ENCODE measurements at places on chromosomes 7 and 10. TPM values are rescaled to one million over a fixed set of nuclear protein-coding genes. Genes with fewer than 3 reads are reported as not detected.

NKX1-2 gene
- polyA plus RNA-seq, result not detected

COL1A2 gene
- polyA plus RNA-seq, result 51.4 TPM

XRCC2 gene
- 0.22 TPM for polyA plus RNA-seq

ALOX5 gene
- polyA plus RNA-seq, result 2.5 TPM

UPK3BL1 gene
- 44.5 TPM for polyA plus RNA-seq

RBM33 gene
- polyA plus RNA-seq, result 9.8 TPM

MSMB gene
- polyA plus RNA-seq, result not detected

OPN1SW gene
- polyA plus RNA-seq, result not detected

PALS2 gene
- polyA plus RNA-seq, result 5.6 TPM

FFAR4 gene
- 0.11 TPM for polyA plus RNA-seq

CALHM1 gene
- polyA plus RNA-seq, result not detected

ZNF804B gene
- polyA plus RNA-seq, result not detected

CYP3A4 gene
- 0.37 TPM for polyA plus RNA-seq

DGKI gene
- 2.5 TPM for polyA plus RNA-seq

DLX6 gene
- not detected for polyA plus RNA-seq

CLDN4 gene
- polyA plus RNA-seq, result 82.6 TPM

MGMT gene
- polyA plus RNA-seq, result 70.0 TPM

CALHM3 gene
- not detected for polyA plus RNA-seq

DPYSL4 gene
- polyA plus RNA-seq, result not detected

PON1 gene
- polyA plus RNA-seq, result 0.28 TPM

AKR1E2 gene
- polyA plus RNA-seq, result 1.8 TPM

UCN3 gene
- polyA plus RNA-seq, result 1.4 TPM

SUGCT gene
- polyA plus RNA-seq, result 45.1 TPM

LRIT1 gene
- polyA plus RNA-seq, result not detected

SCRN1 gene
- polyA plus RNA-seq, result 22.2 TPM

CPA5 gene
- polyA plus RNA-seq, result 0.54 TPM

ZNF487 gene
- polyA plus RNA-seq, result 9.7 TPM

CUBN gene
- 31.6 TPM for polyA plus RNA-seq

GLCCI1 gene
- polyA plus RNA-seq, result 3.0 TPM

TCF7L2 gene
- 6.5 TPM for polyA plus RNA-seq

HILPDA gene
- polyA plus RNA-seq, result 7.2 TPM

ARHGAP12 gene
- polyA plus RNA-seq, result 15.0 TPM

RNF148 gene
- 0.41 TPM for polyA plus RNA-seq

HOXA9 gene
- polyA plus RNA-seq, result 36.7 TPM

CPA1 gene
- polyA plus RNA-seq, result 1.1 TPM

ORAI2 gene
- 13.8 TPM for polyA plus RNA-seq

GPNMB gene
- 43.9 TPM for polyA plus RNA-seq
